ENCODE measurements at places on chromosomes 4 and X.

DNA sequence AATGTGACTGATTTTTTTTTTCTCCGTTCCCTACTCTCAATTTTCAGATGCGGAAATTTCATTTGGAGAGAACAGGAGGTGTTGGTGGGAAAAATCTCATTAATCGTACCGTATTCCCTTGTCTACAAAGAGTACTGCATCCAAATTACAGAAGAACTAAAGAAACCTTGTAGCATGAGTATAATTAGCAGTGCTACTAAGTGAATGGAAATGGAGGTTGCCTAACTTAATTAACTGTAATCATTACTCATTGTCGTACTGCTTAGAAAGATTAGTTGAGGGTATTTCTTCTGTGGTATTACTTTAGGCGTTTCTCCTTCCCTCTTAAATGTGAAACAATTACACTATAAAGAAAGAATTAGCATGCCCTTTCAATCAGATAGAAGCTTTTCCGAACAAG lies 81.7 kb downstream of the DMD start:
- no peak for DNase-seq

GRCh38 chr4:31655328-31655727 lies 935.2 kb downstream of the PCDH7 start:
- DNase-seq = no peak

- no peak for DNase-seq
Observed at GRCh38 chrX:10512258-10512657, 108.1 kb downstream of the MID1 start.

GRCh38 chr4:106746451-106746850 lies 289.7 kb downstream of the DKK2 start:
- no peak for DNase-seq

GRCh38 chrX:136322064-136322463 lies 21.3 kb downstream of the ADGRG4 start:
- DNase-seq = no peak

DNA sequence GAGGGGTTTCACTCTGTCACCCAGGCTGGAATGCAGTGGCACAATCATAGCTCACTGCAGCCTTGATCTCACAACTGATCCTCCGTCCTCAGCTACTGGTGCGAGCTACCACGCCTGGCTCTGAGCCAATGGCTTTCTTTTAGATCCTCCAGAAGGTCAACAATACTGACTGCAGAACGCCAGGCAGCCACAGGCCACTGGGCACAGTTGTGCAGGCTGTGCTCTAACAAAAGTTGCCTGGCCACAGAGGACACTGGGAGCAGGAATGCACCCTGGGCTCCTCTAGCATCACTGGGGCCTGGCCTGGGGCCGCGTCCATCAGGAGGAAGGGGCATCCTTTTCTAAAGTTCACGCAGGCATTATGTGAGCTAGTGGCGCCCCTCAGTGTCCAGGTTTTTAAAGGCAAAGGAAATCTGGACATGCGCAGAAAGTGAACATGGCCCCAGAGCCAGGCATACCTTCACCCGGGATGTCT lies 14.9 kb upstream of the PORCN start:
- DNase-seq = no peak

GRCh38 chrX:66632981-66633380 lies 5.9 kb downstream of the EDA2R start:
- DNase-seq = no peak

DNA sequence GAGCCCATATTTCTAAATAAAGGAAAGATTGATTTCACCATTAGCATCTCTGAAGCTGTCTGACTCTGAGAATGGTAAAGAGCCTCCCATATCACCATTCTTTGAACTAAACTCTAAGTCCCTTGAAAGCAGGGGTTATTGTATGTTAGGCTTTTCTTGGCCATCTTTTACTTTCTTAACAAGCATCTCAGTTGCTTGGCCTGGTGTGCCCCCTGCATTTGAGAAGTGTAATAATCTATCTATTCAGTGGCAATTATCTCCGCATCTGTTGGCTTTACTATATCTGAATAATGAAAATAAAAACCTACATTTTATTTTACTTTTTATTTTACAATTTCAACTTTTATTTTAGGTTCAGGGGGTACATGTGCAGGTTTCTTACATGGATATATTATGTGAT lies 128.3 kb upstream of the ARMCX2 start:
- no peak for DNase-seq

DNA sequence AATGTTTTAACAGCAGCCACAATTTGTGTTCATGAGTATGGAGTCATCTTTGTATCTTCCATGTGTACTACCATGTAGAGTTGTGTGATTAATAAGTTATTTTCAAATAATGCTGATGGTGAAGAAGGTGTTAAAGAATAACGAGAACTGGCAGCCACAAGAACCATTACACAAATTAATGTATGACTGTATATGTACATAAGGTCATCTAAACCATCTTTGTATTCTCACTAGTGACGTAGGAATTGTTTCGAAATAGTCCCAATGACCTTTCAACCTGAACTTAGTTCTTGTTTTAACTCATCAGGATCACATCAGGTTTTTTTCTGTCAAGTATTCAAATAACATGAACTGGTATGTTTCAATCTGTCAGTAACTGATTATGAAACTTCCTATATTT lies 48.3 kb upstream of the NOCT start:
- no peak for DNase-seq

DNA sequence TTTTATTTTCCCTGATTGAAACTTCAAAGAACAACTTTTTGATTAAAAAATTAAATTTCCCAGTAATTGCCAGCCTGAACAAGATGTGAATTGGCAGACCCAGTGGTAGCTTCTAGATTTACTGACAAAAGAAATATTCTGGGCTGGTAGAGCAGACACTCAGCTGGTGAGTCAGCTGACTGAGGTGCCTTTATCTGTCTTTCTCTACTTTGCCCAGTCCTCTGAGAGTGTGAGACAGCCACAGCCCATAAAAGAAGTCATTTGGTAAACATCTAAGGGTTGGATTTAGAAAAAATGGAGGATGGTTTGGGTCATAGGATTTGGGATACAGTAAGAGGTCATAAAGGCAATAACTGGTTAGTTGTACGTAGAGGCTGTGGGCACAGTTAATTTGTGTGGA lies 54.5 kb downstream of the CCSER1 start:
- no peak for DNase-seq

- peak; percentile 38 for DNase-seq
Observed at GRCh38 chrX:102652031-102652688, 877 bp downstream of the GPRASP1 start.

- no peak for DNase-seq
Observed at GRCh38 chr4:173801361-173801760, 271.3 kb upstream of the HAND2 start.

- DNase-seq = no peak
Observed at GRCh38 chrX:17851874-17852273, 9.2 kb downstream of the RAI2 start.

GRCh38 chrX:30141966-30142365 lies 73.4 kb upstream of the MAGEB2 start:
- no peak for DNase-seq

DNA sequence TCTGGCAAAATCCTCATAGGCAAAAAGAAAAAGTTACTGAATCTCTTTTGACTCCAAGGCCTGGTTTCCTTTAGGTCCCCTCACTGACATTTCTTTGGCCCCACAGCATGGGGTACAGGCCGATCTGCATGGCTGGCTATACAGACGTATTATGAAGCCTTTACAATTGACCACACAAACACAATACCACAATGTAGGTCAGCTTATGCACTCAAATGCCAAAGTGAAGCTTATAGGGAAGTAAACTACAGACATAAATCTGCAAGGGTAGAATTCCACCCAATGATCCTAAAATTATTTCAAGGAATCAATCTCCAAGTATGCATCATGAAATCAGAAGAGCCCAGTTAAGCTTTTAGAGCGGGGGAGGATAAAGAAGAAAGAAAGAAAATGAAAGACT lies 20.7 kb downstream of the STX18 start:
- DNase-seq = no peak

DNA sequence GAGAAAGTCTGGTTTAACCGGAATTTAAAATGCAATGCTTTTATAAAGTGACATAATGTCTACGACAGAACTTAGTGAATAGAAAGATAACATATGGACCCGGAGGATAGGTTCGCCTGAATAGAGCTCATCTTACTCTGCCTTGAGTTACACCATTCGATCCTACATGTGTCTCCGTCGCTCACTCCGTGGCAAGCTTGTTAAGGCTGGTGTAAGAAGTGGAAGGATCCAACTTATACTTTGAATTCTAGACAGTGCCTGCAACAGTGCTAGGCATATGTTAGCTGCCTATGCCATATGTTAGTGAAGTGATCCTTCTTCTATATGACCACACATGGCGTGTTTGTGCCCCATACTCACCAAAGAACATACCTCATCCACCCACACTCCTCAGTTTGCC lies 50.9 kb downstream of the SEL1L3 start:
- DNase-seq = no peak

GRCh38 chr4:60209588-60209987 lies 990.5 kb upstream of the ADGRL3 start:
- no peak for DNase-seq

- DNase-seq = no peak
Observed at GRCh38 chr4:38820329-38821061, 15.9 kb upstream of the TLR1 start.

DNA sequence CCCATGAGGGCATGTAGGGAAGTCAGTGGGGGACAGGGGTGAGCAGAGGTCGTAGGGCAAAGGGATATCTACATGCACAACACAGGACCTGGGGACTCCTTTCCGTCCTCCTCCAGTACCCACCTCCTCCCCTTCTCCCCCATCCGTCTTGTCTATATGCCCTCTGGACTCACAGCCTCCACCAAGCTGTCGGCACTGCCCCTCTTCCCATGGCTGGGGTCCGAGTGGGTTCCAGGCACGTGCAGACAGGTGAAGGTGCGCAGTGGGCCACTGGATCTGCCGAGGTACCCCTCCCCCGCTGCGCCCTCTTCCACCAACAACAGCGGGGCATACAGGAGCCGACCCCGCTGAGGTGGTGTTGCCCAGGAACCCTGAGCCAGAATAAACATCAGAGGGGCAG lies 5.5 kb upstream of the SYP start:
- no peak for DNase-seq

DNA sequence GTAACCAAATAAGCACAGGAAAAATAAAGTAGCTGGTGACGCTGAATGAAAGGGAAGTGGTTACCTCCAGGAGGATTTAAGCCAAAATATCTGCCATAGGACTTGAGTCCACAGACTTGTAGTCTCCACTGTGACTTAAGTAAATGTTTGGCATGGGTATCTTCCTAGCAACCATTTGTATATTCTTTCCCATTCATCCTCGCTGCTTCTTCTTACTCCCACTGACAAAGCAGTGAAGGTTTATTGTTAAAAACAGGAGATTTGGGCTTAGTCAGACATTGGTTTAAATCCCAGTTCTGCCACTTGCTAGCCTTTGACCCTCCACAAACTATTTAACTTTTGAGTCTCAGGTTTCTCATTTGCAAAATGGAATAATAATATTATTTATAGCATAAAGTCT lies 22.3 kb downstream of the COL4A6 start:
- no peak for DNase-seq

DNA sequence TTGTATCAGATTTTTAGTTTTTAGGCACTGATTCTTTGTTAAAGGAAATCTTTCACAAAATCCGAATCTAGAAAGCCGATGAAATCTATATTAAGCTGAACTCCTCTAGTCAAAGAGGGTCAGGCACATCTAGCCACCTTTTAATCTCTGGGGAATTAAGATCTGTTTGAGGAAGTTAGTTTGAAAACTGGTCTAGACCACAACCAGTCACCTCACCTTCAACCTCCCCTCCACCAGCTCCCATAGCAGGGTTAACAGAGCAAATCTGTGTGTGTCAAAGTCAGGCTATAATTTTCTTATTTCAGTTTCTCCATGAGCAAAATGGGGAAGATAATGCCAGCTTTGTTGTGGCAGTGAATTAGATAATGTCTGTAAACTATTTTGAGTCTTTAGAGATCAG lies 110.0 kb upstream of the IGFBP7 start:
- DNase-seq = no peak

GRCh38 chr4:75736862-75737261 lies 12.5 kb downstream of the USO1 start:
- DNase-seq = no peak

- DNase-seq = no peak
Observed at GRCh38 chrX:68043713-68044438, 389.4 kb downstream of the OPHN1 start.

- DNase-seq = no peak
Observed at GRCh38 chrX:93528917-93529316, 144.5 kb downstream of the NAP1L3 start.

DNA sequence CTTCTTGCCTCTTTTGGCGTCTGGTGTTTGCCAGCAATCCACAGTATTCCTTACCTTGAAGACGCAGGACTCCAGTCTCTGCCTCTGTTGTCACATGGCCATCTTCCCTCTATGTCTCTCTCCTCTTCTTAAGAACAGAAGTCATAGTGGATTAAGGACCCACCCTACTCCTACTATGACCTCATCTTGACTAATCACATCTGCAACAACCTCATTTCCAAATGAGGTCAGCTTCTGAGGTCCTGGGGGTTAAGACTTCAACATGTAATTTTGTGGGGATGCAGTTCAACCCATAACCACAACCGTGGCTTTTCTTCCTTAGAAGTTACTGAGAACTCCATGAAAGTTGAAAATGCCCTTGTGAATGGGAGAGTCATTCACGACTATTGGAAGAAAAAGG lies 23.3 kb downstream of the TLR8 start:
- DNase-seq = no peak

All from T-helper 9 cell (primary cell).